ENCODE measurements at places on chromosomes 7 and 10. TPM values are rescaled to one million over a fixed set of nuclear protein-coding genes. Genes with fewer than 3 reads are reported as not detected.

The ACTL6B gene
- not detected for total RNA-seq

The CEP55 gene
- 83.6 TPM for total RNA-seq

The FAM25G gene
- not detected for total RNA-seq

The INPP5A gene
- 47.3 TPM for total RNA-seq

The MYOF gene
- 256 TPM for total RNA-seq

The ADARB2 gene
- 0.10 TPM for total RNA-seq

The CCL24 gene
- total RNA-seq: not detected

The PPP1R17 gene
- not detected for total RNA-seq

The OSBPL3 gene
- 28.7 TPM for total RNA-seq

The SUFU gene
- total RNA-seq: 7.0 TPM

The FAM237B gene
- total RNA-seq: not detected

The PTN gene
- 0.07 TPM for total RNA-seq

The MRPS17 gene
- 16.2 TPM for total RNA-seq

The LYZL2 gene
- total RNA-seq: not detected

The OPALIN gene
- not detected for total RNA-seq

The SEMA3D gene
- 3.2 TPM for total RNA-seq

The FAM25C gene
- total RNA-seq: not detected

The MMRN2 gene
- 199 TPM for total RNA-seq

The CDK5 gene
- total RNA-seq: 16.9 TPM

The CACNB2 gene
- not detected for total RNA-seq

The BTBD16 gene
- total RNA-seq: not detected

The CDK1 gene
- total RNA-seq: 84.0 TPM

The ICA1 gene
- total RNA-seq: 10.9 TPM

The LIPM gene
- total RNA-seq: not detected

The CH25H gene
- 6.7 TPM for total RNA-seq

The CNPY1 gene
- total RNA-seq: not detected

The GCK gene
- not detected for total RNA-seq

The TEX36 gene
- total RNA-seq: not detected

The AKR1E2 gene
- 6.8 TPM for total RNA-seq

The ENKUR gene
- 0.39 TPM for total RNA-seq

The MBLAC1 gene
- 5.0 TPM for total RNA-seq

The PKD2L1 gene
- total RNA-seq: not detected

The GNAT3 gene
- total RNA-seq: not detected

The HTRA1 gene
- 50.4 TPM for total RNA-seq

The DCLRE1C gene
- total RNA-seq: 5.0 TPM

The AGR3 gene
- not detected for total RNA-seq

The CTAGE15 gene
- not detected for total RNA-seq

The NANOS1 gene
- 0.13 TPM for total RNA-seq

The SEC31B gene
- total RNA-seq: 0.89 TPM

The IFIT1B gene
- total RNA-seq: not detected

The OPN1SW gene
- not detected for total RNA-seq

The KIF11 gene
- total RNA-seq: 35.1 TPM
